CD4-positive, alpha-beta T cell treated with Interleukin-4 for 4 hours (primary cell): ENCODE measurements at places on chromosomes 16 and 17.

DNA sequence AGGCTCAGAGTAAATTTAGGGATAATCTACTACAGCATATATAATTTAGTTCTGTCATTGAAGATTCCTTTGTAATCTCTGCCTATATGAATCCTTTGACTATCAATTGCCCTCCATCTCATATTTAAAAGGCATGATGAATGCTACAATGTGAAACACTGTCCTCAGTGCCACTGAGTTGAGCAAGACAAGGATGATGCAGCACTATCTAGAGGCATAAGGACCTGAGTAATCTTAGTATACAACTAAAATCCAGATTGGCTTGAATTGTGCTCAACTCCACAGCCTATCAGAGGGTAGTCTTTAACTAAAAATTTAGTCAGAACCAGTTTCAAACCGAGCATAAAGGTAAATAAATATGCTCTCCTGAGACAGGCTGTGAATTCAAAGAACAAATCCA lies 11.6 kb upstream of the STRADA start:
- no peak for DNase-seq

DNA sequence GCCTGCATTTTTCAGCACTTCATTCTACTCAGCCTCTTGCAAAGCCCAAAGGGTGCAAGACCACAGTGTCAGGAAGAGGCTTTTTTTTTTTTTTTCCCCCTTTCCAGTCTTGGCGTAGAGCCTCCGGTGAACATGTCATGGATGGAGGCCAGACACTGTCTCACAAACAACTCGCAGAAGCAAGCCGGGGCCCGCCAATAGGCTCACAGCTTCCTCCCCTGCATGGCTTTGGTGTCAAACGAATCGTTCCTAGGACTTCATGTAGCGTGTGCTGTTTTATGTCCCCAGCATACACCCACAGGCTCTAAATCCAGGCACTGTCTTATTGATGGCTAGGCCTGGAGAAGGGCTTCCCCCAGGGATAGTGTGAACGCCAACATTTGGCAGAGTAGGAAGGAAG lies 457.7 kb upstream of the MAF start:
- no peak for DNase-seq

DNA sequence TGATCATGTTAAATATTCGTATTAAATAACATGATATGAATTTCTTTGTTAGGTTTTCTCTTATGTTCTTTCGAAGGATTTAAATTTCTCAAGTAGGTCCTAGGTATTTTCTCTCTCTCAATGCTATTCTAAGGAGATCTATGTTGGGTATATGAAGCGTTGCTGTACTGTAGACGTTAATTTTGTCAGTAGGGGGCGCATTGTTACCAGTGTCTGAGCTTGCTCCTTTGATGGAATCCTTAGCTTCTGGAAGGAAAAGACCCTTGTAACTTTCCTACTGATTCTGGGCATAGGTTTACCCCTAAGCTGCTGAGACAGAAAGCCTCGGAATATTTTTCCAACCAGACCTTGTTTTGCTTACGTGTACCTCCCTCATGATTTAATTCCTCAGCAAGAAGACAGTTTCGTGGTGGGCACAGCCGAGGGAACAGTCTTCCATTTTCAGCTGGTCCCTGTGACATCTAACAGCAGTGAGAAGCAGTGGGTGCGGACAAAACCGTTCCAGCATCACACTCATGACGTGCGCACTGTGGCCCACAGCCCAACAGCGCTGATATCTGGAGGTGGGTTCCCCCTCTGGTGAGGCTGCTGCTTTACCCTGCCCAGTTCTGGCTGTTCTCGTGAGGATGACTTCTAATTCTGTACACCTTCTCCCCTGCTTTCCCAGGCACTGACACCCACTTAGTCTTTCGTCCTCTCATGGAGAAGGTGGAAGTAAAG lies 17.9 kb downstream of the UTP4 start:
- DNase-seq: peak; percentile 74

- no peak for DNase-seq
Observed at GRCh38 chr16:53334581-53334980, 99.7 kb upstream of the RBL2 start.

GRCh38 chr17:79529661-79530081 lies 81.2 kb downstream of the RBFOX3 start:
- DNase-seq: no peak

- DNase-seq: no peak
Observed at GRCh38 chr17:2386400-2387085, 14.3 kb downstream of the MNT start.

- DNase-seq: no peak
Observed at GRCh38 chr17:48909783-48910182, 1.6 kb downstream of the UBE2Z start.
